ENCODE measurements at places on chromosomes 6 and 20. TPM values are rescaled to one million over a fixed set of nuclear protein-coding genes. Genes with fewer than 3 reads are reported as not detected.

DNA sequence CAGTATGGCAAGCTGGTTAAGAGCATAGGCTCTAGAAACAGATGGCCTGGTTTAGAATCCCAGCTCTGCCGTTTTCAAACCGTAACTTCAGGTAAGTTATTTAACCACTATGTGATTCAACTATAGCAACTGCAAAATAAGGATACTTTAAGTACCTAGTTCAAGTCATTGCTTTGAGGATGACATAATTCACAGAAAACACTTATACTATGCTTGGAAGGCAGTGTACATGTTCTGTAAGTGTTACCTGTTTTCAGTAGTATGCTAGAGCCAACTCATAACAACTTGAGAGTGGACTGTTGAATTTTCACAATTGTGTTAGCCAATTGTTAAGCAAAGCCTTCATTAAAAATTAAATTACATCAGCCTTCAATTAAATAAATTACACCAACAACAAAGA lies 134.8 kb upstream of the BEND6 start:
- no peak for DNase-seq

- DNase-seq: no peak
Measured at GRCh38 chr6:168525926-168526630, 85.1 kb downstream of the SMOC2 start.

- DNase-seq: no peak
Measured at GRCh38 chr6:74100719-74101287, 404.8 kb downstream of the CD109 start.

GRCh38 chr6:101578306-101578705 lies 184.8 kb downstream of the GRIK2 start:
- no peak for DNase-seq

DNA sequence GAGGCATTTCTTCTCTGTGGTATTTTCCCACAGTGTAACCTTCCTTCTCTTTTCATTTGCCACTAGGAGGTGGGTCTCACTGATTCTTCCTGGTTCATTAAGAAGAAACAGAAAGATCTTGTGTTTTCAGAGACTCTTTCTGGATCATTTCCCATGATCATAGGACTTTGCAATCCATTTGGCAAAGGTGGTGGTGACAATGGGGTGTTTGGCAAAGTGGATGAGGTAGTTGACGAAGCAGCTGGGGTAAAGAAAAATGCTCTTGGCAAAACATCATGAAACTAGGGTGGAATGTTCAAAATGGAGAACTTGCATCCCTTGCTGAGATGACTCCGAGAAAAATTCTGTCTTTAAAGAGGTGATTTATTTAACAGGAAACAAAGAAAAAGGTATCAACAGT lies 50.6 kb downstream of the TRAF3IP2 start:
- DNase-seq: no peak

GRCh38 chr6:6981681-6982322 lies 126.0 kb upstream of the RREB1 start:
- DNase-seq: no peak

DNA sequence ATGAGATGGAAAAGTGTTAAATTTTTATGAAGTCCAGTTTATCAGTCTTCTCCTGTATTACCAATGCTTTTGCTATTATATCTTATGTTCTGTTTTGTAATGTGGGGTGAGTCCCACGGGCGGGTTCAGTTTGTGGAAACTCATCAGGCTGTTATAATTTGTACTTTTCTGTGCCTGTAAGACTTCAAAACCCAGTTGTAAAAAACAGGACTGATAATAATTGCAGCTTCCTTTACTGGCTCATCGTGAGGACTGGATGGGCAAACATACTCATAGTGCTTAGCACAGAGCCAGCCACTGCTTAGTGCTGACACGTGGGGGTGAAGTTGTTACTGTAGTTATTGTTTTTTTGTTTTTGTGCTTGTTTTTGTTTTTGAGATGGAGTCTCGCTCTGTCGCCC lies 45.6 kb downstream of the TGM2 start:
- DNase-seq: no peak

DNA sequence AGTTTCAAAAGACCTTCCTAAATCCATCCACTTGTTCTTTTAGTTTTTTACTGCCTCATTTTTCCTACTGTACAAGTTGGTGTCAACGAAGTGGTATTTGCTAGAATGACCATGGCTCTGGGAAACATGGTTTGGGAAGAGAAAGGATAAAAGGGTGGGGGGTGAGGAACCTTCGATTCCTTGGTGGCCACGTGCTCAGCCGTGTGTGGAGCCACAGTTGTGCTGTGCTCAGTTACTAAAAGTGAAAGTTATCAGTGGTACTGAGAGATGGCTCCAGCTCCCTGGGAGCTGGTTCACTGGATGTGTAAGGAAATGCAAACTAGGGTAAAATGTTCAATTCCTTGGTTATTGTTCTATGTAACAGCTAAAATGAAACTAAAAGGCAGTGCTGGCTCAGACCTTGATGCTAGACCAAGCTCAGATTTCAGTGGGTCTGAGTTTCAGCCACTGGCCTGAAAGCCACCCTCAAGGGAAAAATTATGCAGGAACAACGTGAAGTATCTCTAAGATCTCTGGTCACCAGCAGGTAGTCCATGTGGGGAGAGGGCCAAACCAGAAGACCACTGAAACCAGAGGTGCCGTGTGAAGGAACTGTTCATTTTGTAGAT lies 7.4 kb upstream of the SLC22A2 start:
- DNase-seq: no peak

The ZBTB22 gene
- 7.8 TPM for total RNA-seq

The PHF1 gene
- total RNA-seq: 38.5 TPM

The MUC22 gene
- total RNA-seq: not detected

Measured in CD8-positive, alpha-beta memory T cell (primary cell).